ENCODE measurements at places on chromosomes 6 and 20.

GRCh38 chr20:36778831-36779655 lies 5.5 kb upstream of the DSN1 start:
- no peak for DNase-seq

DNA sequence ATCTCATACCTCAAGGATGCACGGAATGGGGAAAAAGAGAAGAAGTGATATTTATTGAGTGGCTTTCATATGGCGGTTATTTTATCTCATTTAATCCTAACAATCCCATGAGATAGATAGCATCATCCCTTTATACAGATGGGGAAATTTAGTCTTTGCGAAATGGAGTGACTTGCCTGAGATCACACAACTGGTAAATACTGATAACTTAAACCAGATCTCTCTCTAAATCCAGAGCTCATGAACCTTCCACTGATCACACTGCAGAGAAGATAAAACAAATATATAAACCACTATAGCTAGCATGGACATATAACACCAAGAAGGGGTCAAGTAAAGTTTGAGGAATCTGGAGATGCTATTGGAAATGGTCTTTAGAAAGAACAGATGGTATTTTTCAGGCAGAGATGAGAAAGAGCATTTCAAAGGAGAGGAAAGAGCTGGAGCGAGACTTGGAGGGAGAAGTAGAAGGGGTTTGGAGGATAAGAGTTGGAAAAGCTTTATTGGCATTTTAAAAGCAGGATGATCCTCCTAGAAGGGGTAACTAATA lies 139.8 kb upstream of the TNFAIP3 start:
- no peak for DNase-seq

GRCh38 chr6:141829566-141830360 lies 303.0 kb upstream of the GJE1 start:
- DNase-seq: no peak

GRCh38 chr6:158064725-158065251 lies 83.1 kb downstream of the SYNJ2 start:
- DNase-seq: no peak

DNA sequence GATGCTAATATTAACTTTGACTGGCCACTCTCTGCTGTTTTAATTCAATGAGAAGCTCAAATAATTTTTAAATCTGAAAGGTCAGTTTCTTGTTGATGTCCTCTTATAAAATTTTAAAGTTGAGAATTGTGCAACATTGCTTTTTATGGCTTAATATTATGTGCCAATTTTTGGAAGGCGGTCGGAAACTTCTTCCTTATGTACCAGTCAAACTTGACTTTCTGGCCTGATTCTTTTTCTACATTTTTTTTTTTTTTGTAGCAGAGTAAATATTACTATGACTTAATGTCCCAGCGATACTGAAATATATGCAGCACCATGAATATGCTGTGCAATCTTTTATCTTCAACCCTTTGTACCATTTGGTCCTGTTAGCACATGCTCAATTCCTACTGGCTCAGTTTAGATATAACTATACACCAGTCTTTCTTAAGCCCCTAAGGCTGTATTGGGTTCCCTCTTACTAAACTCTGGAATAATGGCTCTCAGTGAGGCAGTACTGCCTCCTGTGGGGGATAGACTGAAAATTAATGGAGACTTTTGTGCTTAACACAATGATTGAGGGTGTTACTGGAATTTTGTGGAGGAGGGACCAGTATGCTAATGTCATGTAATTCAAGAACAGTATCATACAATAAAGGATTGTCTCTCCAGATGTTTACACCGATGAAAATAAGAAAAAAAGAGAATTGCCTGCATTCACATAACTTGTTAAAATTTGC lies 156.4 kb upstream of the SYNCRIP start:
- no peak for DNase-seq

DNA sequence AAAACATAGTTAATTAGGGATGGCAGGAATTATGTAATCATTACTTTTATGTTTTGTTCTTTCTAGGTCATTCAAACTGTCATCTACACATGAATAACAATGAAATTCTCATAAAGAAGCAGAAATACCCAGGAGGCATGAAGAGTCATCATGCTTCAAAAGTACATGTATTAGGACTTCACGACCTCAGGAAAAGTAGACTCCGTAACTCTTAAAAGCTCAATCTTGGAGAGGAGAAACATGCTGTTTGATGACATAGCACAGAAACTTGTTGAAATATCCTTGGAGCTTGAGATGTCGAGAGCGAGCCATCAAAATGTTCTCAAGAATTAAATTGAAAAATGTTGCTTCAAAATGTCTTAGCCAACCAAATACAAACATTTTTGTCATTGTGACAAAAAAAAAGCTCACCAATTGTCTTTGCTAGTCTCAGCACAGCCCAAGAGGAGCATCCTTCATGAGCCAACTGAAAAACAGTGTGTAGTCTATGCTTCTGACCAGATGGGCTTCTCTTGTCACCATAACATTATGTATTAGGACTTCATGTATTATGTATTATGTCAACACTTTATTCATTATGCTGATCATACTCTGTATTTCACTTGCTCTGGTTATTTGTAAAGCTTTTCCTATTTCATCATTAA lies 28.2 kb upstream of the ANKEF1 start:
- DNase-seq: no peak

DNA sequence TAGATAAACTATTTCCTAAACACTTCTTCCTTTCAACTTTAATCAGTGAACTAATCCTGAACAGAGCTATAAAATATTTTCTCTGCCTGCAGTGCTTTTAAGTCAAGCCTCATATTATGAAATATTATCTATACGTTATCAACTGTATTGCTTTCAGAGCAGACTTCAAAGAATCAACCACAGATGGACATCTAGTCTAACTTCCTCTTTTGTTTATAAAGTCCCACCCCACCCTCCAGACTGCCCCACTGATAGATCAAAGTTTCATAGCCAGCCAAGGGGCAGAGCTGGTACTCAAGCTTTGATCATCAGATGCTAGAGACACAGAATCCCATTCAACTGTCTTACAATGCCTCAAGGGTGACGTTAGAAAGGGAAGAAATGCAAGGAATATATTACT lies 308.3 kb downstream of the LAMA2 start:
- no peak for DNase-seq

DNA sequence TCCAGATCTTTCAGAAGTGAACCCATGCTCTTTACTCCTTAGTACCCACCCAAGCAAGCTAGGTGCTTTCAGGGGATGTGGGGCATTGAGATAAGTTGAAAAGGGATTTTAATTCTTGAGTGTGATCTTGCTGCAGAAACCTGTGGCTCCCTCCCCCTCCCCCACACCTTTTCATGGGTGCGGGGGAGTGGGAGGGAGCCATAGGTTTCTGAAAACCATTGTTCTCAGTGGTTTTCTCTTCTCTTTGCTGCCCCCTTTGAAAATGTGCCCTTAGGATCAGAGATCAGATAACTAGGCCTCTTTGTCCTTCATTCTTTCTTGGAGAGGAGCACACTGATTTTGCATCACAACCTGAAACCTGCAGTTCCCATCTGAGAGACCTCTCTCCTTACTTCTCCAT lies 2.4 kb downstream of the PCSK2 start:
- DNase-seq: no peak

- DNase-seq: no peak
These were observed 28.6 kb downstream of the SLC23A2 start for GRCh38 chr20:4972506-4973251.

GRCh38 chr6:1287103-1287591 lies 24.8 kb upstream of the FOXQ1 start:
- DNase-seq: no peak

- no peak for DNase-seq
These were observed 52.6 kb upstream of the SALL4 start for GRCh38 chr20:51854921-51855320.

- DNase-seq: no peak
These were observed 20.0 kb downstream of the TP53INP2 start for GRCh38 chr20:34724172-34724571.

GRCh38 chr6:82740072-82740471 lies 325.6 kb downstream of the UBE3D start:
- DNase-seq: no peak

GRCh38 chr20:16785226-16785625 lies 37.1 kb downstream of the OTOR start:
- DNase-seq: no peak

DNA sequence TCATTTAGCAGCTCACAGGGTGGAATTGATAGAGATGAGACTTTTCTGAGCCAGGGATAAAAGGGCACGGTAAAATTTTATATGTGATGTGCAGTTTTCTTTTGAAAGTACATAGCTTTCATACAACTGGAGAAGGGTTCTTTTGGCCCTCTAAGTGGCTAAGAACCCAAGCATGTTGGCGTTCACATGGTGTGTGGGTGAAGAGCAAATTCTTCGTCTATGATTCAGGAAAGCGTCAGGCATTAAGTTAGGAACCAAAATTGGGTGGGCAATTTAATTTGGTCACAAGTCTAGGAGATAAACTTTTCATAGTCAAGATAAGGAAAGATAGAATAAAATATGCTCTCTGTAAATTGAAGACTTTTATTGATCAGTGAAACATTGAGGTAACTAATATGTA lies 153.9 kb downstream of the UTRN start:
- no peak for DNase-seq

DNA sequence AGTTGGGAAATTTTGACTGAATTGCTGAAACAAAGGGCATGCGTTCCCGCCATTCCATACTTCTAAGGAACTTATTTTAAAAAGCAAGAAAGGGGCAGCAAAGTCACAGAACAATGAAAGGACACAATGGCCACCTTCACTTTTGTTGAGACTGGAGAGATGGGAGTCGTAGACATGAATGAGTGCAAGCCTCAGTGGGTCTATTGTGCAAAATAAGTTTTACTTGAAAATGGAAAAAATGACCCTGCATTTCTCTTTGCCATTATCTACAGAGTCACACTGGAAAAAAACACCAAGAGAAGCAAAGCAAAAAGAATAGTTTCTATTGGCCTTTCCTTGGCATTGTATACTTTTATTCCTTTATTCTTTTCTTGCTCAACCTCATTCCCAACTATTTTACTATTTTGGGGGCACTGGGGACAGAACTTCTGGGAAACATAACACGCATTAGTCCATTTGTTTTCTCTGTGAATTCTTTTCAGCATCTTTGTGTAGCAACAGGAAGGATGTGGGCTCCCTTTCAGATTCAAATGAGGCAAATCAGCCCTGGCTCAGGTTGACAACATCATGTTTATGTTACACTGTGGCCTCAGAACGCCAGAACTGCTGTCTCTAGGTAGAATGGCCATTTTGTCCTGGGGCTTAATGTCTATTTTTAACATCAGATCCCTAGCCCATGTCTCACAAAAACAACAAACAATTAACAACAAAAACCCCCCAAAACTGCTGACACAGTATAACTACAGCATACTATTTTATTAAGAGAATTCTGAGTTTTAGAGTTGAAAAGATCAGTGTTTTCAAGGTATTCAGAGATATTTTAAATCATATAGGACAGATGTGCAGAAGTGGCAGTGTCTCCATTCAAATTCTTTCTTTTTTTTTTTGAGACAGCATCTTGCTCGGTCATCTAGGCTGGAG lies 122.2 kb downstream of the FYN start:
- no peak for DNase-seq

- DNase-seq: no peak
These were observed 45.2 kb upstream of the RSPO3 start for GRCh38 chr6:127073222-127073621.

DNA sequence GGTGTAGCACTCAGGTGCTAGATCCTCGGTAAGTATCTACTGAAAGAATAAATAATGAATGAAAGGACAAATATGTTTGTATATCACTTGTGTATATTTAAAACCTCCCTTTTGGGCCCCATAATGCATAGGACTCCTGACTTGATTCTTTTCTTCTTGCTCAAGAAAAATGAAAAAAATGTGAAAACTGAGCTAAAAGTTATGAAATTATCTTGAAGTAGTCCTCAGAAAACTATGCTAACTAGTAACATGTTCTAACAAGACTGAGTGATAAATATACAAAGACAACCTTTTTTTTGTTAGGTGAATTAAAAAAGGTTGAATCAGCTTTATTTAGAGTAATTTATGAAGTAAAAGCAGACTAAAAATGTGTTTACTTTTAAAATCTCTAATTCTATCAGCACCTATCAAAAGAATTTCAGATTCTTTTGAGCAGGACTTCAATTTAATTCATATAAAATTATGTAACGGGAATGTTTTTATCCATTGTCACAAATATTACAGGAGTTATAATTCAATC lies 247.8 kb upstream of the JAG1 start:
- no peak for DNase-seq

DNA sequence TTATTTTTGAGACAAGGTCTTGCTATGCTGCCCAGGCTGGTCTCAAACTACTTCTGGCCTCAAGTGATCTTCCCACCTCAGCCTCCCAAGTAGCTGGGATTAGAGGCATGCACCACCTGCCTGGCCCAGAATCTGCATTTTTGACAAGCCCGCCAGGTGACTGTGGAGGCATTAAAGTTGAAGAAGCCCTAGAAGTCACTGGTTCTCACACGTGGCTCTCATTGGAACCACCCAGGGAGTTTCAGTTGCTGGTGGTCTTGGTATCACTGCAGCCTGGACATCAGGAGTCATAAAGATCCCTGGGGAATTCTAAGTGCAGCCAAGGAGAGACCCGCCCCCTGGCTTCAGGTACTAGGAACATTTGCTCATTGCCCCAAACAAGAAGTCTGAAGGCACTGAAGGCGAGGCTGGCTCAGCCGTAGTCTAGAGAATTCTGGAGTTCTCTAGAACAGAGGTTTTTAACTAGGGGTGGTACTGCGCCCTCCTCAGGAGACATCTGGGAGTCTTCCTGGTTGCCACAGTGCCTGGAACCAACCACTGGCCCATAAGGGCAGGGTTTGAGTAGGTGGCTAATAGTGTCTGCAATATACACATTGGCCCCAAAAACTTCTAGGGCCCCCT lies 182.8 kb downstream of the ZMYND8 start:
- DNase-seq: no peak

GRCh38 chr6:26342106-26343004 lies 22.6 kb upstream of the BTN3A2 start:
- no peak for DNase-seq

DNA sequence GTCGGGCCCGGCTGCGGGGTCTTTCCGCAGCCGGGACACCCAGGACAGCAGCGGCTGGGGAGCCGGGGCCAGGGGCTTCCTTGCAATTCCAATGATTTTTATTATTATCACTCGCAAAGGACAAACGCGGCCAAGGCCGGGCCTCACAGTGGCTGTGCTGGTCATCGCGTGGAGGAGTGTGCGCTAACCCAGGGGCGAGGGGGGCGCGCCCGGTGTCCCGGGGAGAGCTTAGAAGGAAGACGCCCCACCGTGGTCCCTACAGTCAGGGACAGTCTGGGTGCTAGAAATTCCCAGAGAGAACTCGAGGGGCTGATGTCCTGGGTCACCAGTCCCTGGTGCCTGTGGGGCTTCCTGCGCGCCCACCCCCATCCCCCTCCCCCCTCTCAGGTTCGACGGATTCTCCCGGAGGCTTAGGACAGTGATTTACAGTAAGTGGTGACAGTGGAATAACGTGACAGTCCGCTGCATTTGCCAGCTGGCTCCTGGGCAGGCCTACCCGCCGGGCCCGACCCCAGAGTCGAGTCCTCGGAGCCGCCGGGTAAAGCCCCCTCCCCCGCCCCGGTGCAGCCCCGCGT lies 9.5 kb downstream of the FOXC1 start:
- no peak for DNase-seq

DNA sequence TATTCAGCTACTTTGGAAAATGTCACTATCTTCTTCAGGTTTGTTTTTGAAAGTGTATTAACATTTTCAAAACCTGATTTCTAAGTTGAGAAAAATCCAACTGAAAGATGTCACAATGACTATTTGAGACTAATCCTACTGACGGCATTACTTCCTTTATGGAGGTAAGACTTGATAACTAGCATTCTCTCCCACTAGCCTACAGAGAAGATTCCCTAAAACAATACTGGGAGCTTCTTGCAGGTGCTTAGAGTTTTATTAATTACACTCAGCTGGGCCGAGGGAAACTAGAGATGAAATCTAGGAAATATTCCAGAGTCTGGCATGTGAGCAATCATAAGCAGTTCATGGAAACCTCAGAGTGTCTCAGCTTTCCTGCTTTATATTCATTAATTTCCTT lies 114.0 kb downstream of the LCA5 start:
- DNase-seq: no peak

Data from NCI-H1092 treated with DMSO at 0.1 percent for 48 hours (cell line).